ENCODE measurements at places on chromosomes 7 and 10.
A peak's percentile ranks its signal among the peaks of the same experiment; 100 is the strongest.

DNA sequence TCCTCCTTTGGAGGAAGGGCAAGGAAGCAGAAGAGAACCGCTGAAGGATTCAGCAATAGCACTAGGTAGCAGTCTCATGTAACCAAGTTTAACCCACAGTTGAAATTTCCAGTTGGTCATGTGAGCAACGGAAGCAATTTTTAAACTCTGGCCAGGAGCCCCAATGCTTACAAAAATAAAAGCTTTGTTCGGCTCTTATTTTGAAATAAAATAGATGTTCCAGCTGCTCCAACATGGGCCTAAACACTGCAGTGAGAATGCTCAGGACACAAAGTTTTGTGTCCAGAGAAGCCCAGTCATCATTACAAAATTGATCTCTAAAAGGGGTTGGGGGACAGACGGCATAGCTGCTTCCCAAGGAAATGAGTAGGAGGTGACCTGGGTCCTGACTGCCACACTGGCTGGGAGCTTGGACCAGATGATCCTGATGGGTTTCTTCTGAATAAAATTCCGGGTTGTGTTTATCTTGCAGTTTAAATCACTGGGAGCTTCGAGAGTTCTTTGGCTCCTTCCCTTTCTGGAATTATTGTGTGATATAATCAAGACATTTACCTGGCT, 452 bp upstream of the TMEM140 start:
- DNase-seq, result peak; percentile 34

- peak; percentile 36 for DNase-seq
Observed at GRCh38 chr10:271201-271600, 135.9 kb downstream of the ZMYND11 start.

GRCh38 chr7:32507414-32507813, 12.1 kb downstream of the AVL9 start:
- peak; percentile 47 for DNase-seq

GRCh38 chr10:24483701-24484100, 240.0 kb downstream of the ARHGAP21 start:
- peak; percentile 35 for DNase-seq

DNA sequence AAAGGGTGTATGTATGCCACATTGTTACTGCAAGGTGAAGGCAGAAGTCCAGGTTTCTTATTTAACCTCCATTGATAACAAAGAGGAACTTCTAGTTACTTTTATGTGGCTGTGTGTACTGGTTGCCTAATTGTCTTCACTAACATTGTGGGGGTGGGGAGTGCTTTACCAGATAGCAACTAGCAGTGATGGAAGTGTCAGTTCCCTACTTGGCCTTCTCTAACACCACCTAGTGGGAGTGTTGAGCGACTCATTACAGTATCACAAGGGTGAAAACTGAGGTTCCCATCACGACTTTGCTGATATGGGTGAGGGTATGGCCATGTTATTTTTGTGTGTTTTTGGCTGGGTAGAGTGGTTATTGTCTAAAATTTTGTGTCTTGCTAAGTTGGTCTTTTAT, 274.4 kb downstream of the THSD7A start:
- peak; percentile 47 for DNase-seq

GRCh38 chr10:58464956-58465355, 47.7 kb upstream of the BICC1 start:
- DNase-seq, result no peak

DNA sequence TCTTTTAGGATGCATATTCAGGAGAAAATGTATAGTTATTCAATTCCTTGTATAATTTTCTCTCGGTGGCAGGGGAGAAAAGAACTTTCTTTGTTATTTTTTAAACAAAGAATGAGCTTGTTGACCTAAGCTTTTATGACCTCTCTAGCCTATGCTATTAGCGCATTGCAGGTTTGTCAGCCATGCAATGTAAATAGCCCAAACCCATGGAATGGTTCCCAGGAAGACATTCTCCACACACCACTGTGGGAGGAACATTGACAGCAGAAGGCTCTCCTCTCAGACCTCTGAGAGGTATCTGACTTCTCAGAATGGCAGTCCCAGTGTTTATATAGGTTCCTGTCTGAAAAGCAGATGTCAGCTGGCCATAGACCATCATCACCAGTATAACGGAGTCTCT, 19.6 kb upstream of the AGBL3 start:
- no peak for DNase-seq

DNA sequence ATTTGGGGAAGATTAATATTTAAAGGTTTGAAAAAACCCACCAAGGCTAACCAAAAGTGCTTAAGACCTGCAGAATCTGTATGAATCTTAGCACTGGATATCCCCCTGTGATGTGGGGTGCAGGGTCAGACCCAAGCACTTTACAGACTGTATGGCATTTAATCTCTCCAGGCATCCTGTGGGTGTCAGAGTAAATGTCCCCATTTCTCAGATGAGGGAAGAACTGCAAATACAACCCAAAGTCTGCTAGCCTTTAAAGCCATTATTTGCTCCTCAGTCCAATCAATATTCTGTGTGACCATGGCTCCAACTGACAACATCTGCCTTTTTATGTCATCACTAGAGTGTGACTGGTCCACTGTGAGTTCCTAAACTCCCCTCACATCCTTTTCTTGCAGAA, 10.0 kb upstream of the MBL2 start:
- DNase-seq, result no peak

GRCh38 chr7:1823376-1824150, 153.5 kb downstream of the ELFN1 start:
- DNase-seq, result no peak

DNA sequence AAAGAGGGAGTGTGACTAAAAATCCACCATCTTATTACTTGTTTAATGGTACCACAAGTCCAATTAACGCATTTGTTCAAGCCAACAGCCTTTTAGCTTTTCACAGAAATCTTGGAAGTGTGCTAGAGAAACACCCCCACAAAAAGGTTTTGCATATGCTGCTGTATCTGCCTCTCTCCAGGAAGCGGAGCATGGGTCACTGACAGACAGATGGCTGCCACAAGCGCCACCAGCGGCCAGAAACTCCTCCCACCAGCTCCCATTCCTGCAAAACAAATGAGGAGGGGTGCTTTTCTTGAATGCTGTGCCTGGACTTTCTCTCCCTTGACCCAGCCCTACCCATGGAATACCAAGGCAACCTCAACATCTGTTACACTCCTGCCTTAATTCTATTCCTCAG, 176.3 kb upstream of the LRGUK start:
- DNase-seq, result no peak

DNA sequence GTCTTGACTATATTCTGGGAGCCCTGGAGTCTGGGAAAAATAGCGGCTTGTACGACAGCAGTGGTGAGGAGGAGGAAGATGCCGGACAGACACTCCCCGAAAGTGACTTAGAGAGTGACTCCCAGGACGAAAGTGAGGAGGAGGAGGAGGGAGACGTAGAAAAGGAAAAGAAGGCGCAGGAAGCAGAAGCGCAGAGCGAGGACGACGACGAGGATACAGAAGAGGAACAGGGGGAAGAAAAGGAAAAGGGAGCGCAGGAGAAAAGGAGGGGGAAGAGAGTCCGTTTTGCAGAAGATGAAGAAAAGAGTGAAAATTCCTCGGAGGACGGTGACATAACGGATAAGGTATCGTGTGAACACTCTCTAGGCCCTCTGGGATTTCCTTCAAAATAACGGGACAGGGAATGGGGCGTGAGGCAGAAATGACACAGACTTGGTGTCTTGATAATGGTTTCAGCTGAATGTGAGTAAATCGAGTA, 908 bp downstream of the NOM1 start:
- DNase-seq, result peak; percentile 10

- DNase-seq, result peak; percentile 63
Observed at GRCh38 chr10:17233286-17233991, 5.4 kb downstream of the VIM start.

DNA sequence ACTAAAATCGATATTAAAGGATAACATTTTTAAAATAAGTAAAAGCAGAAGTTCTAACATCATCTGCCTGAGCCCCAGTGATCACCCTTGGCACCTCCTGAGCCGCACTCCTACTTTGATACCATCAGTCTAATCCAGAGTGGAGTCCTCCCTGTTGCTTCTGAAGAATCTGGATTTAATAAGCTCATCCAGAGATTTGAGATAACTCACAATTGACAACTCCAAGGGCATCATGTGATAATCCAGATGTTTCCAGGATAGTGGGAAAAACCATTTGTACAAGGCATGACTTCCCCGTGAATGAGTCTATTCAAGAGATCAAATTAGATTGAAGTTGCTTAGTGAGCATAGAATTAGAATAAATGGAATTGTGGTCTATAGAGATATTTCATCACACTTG, 475.8 kb upstream of the C7orf33 start:
- DNase-seq, result no peak

GRCh38 chr10:6208799-6209235, 6.1 kb downstream of the PFKFB3 start:
- DNase-seq, result no peak

- peak; percentile 47 for DNase-seq
Observed at GRCh38 chr10:127908106-127908958, 1.4 kb downstream of the PTPRE start.

GRCh38 chr7:134059921-134060320, 67.2 kb upstream of the LRGUK start:
- no peak for DNase-seq

DNA sequence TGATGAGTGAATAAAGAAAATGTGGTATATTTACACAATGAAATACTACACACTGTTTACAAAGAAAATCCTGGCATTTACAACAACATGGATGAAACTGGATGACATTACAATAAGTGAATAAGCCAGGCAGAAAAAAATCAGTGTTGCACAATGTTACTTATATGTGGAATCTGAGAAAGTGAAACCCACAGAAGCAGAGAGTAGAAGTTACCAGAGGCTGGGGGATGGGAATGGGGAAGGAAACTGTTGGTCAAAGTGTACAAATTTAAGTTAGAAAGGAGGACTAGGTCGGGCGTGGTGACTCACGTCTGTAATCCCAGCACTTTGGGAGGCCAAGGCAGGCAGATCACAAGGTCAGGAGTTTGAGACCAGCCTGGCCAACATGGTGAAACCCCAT, 538.5 kb upstream of the MKI67 start:
- no peak for DNase-seq

GRCh38 chr7:123795917-123796316, 47.1 kb upstream of the WASL start:
- DNase-seq, result no peak

GRCh38 chr7:118449797-118450567, 225.5 kb downstream of the ANKRD7 start:
- DNase-seq, result no peak

DNA sequence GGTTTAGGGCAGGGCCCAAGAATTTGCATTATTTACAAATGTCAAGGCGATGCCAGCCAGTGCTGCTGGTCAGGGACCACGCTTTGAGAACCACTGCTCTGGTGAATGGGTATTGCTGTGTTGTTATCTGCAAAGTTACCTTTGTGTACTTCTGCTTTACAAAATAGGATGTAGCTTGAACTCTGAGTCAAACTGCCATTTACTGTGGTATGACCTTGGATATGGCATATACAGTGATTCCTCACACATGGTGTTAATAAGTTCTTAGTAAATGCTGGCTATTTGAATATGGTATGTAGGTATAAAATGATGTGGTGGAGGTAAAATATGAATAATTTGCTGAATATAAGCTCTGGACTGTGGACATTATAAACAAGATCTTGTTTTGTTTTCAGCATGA, 148.9 kb downstream of the AUTS2 start:
- DNase-seq, result no peak

- DNase-seq, result no peak
Observed at GRCh38 chr7:96636342-96636860, 73.2 kb downstream of the SEM1 start.

- DNase-seq, result no peak
Observed at GRCh38 chr10:30034433-30035137, 24.8 kb downstream of the JCAD start.

Measured in fibroblast of pulmonary artery (primary cell).